ENCODE measurements at places on chromosomes 2 and 18.

DNA sequence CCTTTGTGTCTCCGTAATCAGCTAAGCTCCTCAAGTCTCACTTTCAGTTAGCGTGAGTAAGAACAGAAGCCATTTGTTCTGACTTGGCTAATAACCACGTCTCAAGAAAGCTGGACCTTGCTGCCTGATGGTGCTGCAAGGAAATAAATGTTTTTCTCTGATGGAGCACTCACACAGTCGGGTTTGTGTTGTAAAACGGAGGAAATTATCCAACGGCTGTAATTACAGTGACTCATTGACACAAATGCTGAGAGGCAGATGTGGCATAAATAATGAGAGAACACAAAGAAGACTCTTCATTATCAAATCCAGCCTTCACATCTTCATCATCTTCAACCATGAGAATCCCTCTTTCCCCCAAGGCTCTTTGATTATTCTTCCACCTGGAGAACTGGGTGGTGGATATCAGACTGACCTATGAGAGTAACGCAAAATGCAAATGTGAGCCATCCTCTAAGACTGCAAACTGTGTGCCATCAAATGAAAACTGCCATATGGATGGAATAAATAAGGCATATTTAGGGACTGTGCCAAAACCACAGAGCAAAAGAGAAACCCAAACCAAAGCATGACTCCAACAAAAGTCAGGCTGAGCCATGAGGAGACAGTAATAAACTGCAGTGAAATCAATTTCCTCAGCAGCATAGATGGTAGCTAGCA lies 252.6 kb downstream of the RND3 start:
- DNase-seq = no peak

GRCh38 chr18:48858676-48859075 lies 92.1 kb downstream of the SMAD7 start:
- DNase-seq = no peak

DNA sequence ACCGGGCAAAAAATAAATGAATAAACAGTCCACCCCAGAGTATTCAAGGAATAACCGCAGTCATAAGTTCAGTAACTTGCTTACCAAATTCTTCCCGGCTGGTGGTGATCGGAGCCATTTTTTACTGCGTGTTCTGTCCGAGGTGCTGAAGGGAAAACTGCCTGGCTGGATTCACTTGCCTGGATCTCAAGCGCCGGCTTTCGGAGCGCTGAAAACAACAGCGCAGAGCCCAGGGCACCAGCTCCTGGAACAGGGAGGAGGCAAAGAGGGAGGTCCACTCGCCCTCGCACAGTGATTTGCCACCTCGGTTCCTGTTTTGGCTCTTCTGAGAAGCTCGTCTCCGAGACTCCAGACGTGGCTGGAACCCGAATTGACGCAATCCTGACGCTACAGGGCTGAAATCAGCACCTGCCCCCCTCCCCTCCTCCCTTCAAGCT lies at the start of gene SYT4:
Gene SYT4, minus strand, starts transcription at position 327 of the 437 bp plus-strand sequence. Its CDS starts 209 bp downstream, at position 118.
- no peak for DNase-seq

DNA sequence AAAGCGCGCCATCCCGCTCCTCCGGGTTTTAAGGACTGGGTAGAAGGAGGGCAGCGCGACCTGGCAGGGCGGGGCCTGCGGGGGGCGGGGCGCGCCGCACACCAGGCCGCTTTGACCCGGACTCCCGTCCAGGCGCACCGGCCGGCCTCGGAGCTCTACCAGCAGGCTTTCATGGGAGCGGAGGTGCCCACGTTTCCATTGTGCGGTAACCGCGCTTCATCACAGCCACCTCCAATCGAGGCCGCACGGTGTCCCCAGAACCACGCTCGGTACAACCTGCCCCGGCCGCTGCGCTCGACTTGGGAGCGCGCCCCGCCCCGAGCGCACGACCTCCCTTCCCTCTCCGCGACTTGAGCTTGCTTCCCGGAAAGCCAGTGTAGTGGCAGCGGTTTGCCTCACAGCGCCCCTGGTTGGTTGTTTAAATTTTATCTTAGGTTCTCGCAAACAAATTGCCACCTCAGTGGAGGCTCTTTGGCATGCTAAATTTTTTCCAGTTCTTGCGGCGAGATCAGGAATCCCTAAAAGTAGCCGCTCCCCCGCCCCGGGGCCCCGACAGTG lies 280 bp upstream of the CYP1B1 start:
- DNase-seq = no peak

GRCh38 chr2:111244864-111245263 lies 124.2 kb downstream of the BCL2L11 start:
- no peak for DNase-seq

Measured in CD4-positive, alpha-beta T cell treated with Interleukin-17A for 1 hour (primary cell).